CD8-positive, alpha-beta memory T cell (primary cell): ENCODE measurements at places on chromosomes 2 and 18. TPM values are rescaled to one million over a fixed set of nuclear protein-coding genes. Genes with fewer than 3 reads are reported as not detected.

The ACTG2 gene
- total RNA-seq: not detected

The PFN4 gene
- total RNA-seq: not detected

The TMEM37 gene
- not detected for total RNA-seq

The CDH19 gene
- not detected for total RNA-seq

The STON1 gene
- total RNA-seq: 0.89 TPM

The MOGAT1 gene
- total RNA-seq: not detected

DNA sequence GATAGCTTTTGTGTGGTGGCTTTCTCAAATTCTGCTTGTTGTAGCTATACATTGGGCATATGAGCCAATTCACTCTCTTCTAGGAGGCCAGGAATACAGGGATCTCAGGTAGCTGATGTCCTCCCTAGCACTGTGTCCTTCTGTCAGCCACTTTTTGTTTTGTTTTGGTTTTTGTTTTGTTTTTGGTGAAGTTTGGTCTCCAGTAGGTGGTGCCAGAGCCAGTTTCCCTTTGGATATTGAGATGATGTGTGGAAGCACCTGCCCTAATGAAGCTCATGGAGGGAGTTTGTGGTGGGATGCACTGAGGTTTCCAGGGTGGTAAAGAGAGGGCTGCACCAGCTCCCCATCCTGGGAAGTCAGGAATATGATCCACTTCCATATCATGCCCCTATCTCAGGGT, 100.5 kb upstream of the VWC2L start:
- DNase-seq: no peak

- no peak for DNase-seq
These were observed 215.6 kb downstream of the MTX2 start for GRCh38 chr2:176484838-176485237.

DNA sequence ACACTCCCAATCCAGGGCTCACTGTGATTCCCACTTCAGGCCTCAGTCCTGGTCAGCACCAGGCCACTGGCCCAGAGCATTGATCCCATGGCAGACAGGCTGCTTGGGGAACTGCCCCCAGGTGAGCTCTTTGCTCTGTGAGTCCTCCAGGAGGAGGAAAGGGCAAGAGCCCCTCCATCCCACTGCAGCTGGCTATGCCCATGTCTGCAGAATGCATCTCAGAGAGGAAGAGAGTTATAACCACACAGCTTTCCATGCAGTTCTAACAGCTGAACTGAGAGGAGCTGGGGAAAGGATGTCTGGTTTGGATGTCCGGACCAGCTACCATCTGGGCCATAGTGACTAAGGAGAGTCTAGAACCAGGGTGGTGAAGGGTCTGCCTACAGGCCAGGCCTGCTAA, 230.3 kb downstream of the DYSF start:
- DNase-seq: no peak

DNA sequence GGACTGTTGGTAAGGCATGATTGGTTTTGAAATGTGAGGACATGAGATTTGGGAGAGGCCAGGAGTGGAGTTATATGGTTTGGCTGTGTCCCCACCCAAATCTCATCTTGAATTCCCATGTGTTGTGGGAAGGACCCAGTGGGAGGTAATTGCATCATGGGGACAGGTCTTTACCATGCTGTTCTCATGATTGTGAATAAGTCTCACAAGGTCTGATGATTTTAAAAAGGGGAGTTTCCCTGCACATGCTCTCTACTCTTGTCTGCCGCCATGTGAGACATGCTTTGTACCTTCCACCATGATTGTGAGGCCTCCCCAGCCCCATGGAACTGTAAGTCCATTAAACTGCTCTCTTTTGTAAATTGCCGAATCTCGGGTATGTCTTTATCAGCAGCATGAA, 5.4 kb downstream of the CMPK2 start:
- DNase-seq: no peak

DNA sequence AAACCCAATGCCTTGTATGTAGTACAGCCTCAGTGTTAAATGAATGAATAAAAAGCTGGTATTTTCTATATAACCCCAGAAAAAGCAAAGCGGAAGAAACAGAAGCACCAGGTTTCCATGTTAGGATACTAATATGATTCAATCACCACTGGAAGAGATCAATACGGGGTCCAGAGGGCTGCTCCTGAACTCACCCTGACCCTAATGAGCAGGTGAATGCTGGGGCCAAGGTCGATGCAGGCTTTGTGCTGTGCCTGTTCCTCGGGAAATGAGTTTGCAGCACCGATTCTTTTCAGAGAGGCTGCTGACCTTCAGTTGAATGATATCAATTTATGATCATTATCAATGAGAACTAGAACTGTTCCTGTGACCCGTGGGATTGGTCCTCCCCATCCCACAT, 228.5 kb downstream of the CDCA7 start:
- no peak for DNase-seq

- no peak for DNase-seq
These were observed 574.1 kb downstream of the XIRP2 start for GRCh38 chr2:167462379-167462778.
